ENCODE measurements at places on chromosomes 5 and 9. TPM values are rescaled to one million over a fixed set of nuclear protein-coding genes. Genes with fewer than 3 reads are reported as not detected.
A peak's percentile ranks its signal among the peaks of the same experiment; 100 is the strongest.

Gene GPR151
- polyA plus RNA-seq, result not detected

DNA sequence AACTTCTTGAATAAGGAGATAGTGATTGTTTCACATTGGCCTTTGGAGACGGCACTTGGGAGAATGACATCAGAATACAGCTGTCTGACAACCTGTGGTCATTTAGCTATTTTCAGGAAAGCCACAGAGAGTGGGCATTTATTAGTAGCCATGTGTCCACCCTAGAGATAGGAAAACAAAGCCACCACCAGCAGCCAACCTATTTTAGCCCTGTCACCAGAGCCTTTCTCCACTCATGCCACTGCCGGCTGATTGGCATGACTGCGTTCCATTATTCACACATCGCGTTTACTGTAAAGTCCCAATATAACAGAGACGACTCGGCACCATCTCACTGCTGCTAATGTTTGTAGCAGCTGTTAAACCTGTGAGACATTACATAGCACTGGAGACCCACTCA, 330.1 kb downstream of the NDUFS4 start:
- peak; percentile 16 for DNase-seq

DNA sequence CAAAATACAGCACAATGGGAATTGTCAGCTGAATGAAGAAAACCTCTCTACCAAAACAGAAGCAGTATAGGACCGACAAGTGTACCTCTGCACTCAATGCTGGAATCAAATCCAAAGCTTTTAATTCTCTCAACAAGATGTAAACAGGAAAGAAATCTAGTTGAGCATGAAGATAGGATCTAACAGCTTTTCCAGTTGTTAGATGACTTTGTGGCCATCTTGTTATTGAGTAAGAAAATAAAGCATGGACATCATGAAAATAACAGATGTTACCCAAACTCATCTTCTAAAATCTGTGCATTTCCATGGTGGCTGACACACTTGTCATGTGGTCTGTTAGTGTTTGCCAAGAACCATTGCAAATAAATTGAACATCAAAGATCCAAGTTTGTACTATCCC, 34.7 kb downstream of the SREK1 start:
- DNase-seq, result no peak

- DNase-seq, result no peak
These were observed 146.1 kb downstream of the CAAP1 start for GRCh38 chr9:26746357-26747072.

Gene OR5C1
- polyA plus RNA-seq, result not detected

- DNase-seq, result no peak
These were observed 31.4 kb downstream of the FAM174A start for GRCh38 chr5:100566382-100567141.

Gene SPINK4
- polyA plus RNA-seq, result not detected

DNA sequence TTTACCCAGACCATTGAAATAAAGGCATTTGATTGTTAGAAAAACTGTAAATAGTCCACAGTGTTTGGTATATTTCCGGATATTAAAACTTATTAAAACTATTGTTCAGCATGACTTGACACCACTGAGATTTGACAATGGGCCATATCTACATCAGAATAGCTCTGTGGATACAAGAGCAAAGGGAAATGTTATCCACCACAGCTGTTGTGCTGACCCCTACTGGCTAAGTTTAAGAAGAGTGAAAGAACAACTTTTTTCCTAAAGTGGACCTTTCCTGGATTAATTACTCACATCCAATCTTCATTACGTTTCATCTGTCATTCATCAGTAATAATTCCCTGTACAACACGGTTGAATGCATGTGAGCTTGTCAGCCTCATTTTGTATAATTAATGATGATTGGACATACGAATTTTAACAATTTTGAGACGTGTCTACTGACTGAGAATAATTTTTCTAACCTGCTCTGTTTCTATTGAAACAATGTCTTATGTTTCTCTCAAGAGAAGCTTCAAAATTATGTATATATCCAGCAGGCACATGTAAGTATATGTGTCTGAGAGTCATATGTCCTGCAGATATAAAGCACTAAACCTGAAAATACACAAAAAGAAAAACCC, 1952.6 kb downstream of the MAT2B start:
- no peak for DNase-seq

Gene ACOT12
- not detected for polyA plus RNA-seq

Gene FOXD4L4
- polyA plus RNA-seq, result 0.24 TPM

Gene NKD2
- polyA plus RNA-seq, result 19.5 TPM

DNA sequence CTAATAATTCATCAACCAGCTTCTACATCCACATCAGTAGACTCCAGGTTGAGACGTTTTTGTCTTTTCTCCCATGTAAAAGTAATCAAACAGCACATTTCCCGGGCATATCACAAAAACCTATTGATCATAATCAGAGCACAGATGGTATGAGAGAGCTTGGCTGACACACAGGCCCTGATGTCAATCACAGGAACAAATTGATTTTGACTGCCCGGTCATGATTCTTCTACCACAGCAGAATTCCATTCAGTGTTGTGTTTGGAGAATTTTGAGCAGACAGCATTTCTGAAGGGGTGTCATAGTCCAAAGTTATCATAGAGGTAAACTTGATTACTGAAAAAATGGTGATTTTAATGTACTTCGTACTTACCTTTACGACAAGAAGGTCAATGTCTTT, 351.1 kb downstream of the ZSWIM6 start:
- no peak for DNase-seq

Gene FCHO2
- polyA plus RNA-seq, result 19.3 TPM

GRCh38 chr5:52504584-52505240, 283.0 kb upstream of the ITGA1 start:
- DNase-seq, result no peak

Gene PNPLA7
- 3.0 TPM for polyA plus RNA-seq

DNA sequence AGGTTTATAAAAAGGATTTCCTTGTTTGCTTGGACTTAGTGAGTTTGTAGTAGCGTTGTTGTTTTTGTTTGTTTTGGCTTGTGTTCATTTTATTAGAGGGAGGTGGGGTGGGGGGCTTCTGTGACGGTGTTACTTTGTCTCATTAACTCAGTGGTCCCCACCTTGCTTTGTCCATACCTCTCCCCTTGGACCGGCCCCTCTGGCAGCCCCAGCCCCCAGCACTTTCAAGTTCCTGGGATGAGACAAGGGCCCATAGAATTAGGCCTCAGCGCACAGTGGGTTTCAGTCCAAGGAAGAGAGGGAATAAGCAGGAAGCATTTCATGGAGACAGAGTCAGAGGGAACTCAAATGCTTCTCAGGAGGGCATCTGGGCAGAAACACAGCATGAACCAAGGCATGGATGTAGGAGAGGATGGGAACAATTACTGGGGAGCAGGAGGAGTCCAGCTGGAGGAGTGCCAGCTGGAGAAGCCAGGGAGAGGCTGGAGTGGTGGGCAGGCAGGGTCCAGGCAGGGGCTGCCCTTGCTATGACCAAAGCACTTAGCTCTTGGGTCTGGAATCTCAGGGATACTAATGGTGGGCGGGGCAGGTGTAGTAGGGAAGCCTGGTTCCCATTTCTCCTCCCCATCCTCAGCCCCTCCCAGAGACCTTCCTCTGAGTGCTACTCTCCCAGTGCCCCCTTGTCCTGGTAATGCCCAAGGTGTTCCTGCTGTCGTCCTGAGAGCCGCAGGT, 23.5 kb upstream of the ENHO start:
- no peak for DNase-seq

DNA sequence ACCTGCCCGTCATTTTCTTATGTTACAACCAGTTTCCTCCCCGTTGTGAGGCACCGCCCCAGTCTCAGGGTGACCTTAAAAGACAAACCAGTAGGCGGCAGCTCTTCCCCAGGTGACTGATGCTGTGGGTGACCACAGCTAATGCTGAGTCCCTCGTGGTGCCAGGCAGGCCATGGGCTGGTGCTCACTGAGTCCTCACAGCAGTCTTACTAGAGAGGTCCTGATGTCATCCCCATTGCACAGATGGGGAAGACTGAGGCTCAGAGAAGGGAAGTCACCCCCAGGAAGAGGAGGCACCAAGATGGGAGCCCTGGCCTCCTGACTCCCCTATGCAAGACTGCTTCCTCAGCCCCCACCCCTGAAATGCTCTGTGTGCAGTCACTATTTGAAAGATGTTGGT, 978 bp downstream of the CFAP157 start:
- DNase-seq, result no peak

Gene SVEP1
- polyA plus RNA-seq, result 58.6 TPM

DNA sequence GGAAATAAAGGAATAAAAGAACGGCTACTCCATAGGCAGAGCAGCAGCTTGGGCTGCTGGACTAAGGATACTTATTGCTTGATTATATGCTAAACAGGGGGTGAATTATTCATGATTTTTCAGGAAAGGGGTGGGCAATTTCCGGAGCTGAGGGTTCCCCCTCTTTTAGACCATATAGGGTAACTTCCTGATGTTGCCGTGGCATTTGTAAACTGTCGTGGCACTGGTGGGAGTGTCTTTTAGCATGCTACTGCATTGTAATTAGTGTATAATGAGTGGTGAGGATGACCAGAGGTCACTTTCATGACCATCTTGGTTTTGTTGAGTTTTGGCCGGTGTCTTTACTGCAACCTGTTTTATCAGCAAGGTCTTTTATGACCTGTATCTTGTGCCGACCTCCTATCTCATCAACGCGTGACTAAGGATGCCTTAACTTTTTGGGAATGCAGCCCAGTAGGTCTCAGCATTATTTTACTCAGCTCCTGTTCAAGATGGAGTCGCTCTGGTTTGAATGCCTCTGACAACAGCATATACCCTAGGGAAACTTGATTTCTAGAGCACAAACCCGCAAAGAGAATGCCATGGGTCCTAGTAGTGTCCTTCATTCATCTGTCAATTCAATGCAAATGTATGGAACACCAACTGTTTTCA, 47.8 kb upstream of the PWWP2A start:
- DNase-seq, result no peak

Gene HSPA5
- 184 TPM for polyA plus RNA-seq

DNA sequence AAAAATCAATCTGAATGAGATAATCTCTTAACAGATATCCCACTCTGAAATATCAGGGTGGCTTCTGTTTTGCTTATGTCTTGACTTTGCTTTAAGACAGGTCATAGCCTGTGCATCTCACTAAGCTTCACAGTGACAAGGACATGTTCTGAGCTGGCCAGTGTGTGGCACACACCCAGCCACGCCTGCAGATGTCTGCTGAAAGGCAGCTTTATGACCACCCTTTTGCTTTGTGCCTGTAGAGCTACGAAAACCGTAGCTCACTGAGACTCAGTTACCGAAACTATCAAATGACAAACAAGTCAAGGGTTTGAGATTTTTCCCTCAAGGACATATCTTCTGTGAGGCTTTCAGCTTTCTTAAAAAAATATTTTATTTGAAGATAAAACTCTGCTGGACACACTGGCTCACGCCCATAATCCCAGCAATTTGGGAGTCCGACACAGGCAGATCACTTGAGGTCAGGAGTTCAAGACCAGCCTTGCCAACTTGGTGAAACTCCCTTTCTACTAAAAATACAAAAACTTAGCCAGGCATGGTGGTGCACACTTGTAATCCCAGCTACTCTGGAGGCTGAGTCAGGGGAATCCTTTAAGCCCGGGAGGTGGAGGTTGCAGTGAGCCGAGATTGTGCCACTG, 233.2 kb downstream of the SPATA31A1 start:
- DNase-seq, result no peak

Gene MLANA
- polyA plus RNA-seq, result 0.90 TPM

Gene DMRTA1
- polyA plus RNA-seq, result 0.20 TPM

GRCh38 chr9:68505681-68506409, 34.8 kb downstream of the TMEM252 start:
- DNase-seq, result no peak

GRCh38 chr9:108600896-108601295, 254.9 kb downstream of the ACTL7B start:
- no peak for DNase-seq

GRCh38 chr9:14051419-14051818, 262.5 kb downstream of the NFIB start:
- no peak for DNase-seq

Gene SPINK6
- polyA plus RNA-seq, result not detected

Gene SMIM33
- not detected for polyA plus RNA-seq

- no peak for DNase-seq
These were observed 1768.9 kb upstream of the CDH9 start for GRCh38 chr5:28807195-28807729.

GRCh38 chr9:112252194-112252593, 77.1 kb upstream of the SUSD1 start:
- DNase-seq, result no peak

GRCh38 chr5:120907953-120908352, 443.9 kb downstream of the PRR16 start:
- no peak for DNase-seq

DNA sequence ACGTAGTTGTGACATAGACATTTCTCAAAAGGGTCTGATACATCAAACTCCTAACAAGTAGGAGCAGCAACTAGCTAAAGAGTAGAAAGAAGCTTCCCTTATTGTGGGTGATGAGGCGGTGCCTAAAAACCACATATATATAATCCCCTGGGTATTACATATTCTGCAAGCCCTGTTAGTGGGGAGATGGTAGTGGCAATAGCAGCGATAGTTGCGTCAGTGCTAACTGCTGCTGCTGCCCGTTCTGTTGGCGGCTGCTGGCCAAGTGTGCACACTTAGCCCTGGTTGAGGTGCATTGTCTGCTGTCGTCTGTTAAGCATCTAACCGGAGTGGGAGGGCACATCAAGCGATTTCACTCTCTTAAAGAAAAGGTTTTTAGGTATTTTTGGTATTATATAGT, 35.8 kb downstream of the VLDLR start:
- no peak for DNase-seq

- DNase-seq, result no peak
These were observed 1.6 kb downstream of the KLHL3 start for GRCh38 chr5:137734331-137734730.

Gene NR6A1
- 0.79 TPM for polyA plus RNA-seq

- no peak for DNase-seq
These were observed 780.3 kb downstream of the DTWD2 start for GRCh38 chr5:118208031-118208453.

DNA sequence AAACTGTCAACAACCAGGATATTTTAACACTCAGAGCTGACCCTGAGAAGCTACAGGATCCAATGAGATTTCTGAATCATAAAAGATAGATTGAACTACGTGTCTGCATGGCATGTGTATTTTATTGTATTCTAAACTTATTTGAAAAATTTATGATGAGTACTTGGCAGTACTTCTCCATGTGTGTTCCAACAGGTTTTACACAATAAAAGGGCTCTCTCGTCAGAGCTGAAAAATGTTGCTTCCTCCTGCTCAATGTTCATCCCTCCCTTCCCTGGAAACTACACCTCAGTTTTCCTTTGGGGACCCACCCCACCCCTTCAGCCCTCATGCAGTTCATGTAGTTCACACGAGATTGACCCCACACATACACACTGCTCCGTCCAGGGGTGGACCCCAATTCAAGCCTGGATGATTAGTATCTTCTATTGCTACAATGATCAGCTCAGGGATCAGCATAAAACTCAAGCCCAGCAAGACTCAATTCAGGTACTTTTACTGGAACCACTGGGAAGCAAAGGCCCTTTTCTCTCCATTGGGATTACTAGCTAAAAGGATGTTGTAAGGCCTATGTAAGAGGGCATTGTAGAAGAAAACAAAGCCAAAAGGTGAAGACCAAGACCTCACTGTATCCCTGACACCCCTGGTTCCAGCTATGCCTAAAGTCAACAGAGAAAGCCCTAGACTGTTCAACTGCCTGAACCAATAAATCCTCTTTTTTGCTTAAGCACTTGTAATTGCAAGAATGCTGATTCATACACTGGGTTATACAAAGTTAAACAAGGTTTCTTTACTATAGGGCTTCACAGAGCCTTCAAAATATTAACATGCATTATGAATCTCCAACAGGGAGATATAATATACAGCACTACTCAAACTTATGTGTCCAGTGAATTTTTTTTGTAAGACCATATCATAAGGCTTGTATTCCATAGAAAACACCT, 112.6 kb downstream of the SAXO1 start:
- peak; percentile 68 for DNase-seq
